Hepatocyte (in vitro differentiated cells): ENCODE measurements at places on chromosomes 3 and 15. TPM values are rescaled to one million over a fixed set of nuclear protein-coding genes. Genes with fewer than 3 reads are reported as not detected.
A peak's percentile ranks its signal among the peaks of the same experiment; 100 is the strongest.

GRCh38 chr3:113293348-113293747 is 82.0 kb downstream of the BOC start:
- no peak overlapping the region for H3K4me3 ChIP-seq
- H3K27ac ChIP-seq, result no peak overlapping the region
- DNase-seq, result no peak
- H3K4me1 ChIP-seq, result no peaks in the 10 kb centered on the region
- no peaks in the 10 kb centered on the region for H3K36me3 ChIP-seq
- H3K27me3 ChIP-seq, result no peaks in the 10 kb centered on the region

GRCh38 chr3:149233323-149233722 is 11.7 kb upstream of the CP start:
- H3K4me1 ChIP-seq, result no peaks in the 10 kb centered on the region
- no peak overlapping the region for H3K27ac ChIP-seq
- H3K27me3 ChIP-seq, result no peaks in the 10 kb centered on the region
- no peak overlapping the region for H3K4me3 ChIP-seq
- no peaks in the 10 kb centered on the region for H3K36me3 ChIP-seq
- no peak for DNase-seq

- no peaks in the 10 kb centered on the region for H3K27me3 ChIP-seq
- no peaks in the 10 kb centered on the region for H3K4me1 ChIP-seq
- peak; percentile 49 for DNase-seq
- H3K36me3 ChIP-seq, result no peaks in the 10 kb centered on the region
Observed at GRCh38 chr3:70308760-70309159, 3.7 kb downstream of the MDFIC2 start.

GRCh38 chr3:123405936-123406510 is 42.9 kb downstream of the ADCY5 start:
- no peak for DNase-seq
- H3K27ac ChIP-seq, result no peak overlapping the region
- no peaks in the 10 kb centered on the region for H3K27me3 ChIP-seq
- no peaks in the 10 kb centered on the region for H3K36me3 ChIP-seq

DNA sequence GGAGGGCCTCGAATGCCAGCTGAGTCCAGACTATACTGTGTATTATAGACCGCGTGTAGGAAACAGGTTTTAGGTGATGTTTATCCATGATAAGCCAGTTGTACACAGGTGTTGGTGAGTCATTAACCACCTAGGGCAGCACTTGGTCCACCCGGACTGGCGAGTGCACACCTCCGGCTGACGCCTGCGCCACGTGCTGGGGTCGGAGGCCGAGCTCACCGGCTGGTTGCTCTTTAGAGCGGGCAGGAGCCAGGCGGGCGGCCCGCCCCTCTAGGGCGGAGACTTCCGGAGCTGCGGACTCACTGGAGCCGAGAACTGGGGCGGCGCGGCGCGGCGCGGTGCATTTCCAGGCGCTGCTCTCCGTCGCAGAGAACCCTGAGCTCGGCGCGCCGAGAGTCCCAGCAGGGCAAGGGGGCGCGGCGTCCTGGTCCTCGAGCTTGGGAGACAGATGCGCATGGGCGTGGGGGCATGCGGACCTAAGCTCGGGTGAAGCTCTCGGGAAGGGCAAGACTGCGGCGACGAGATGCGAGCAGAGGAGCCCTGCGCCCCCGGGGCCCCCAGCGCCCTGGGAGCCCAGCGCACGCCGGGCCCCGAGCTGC is at the start of gene ESYT3:
TSS of gene ESYT3 (plus strand) at position 341 of the 599 bp plus-strand sequence. CDS start at position 524, 183 bp downstream.
- H3K27ac ChIP-seq, result no peak within 1 kb of the TSS
- no peaks in the 10 kb centered on the region for H3K4me1 ChIP-seq
- H3K4me3 ChIP-seq, result peak within 1 kb of the TSS; percentile 34
- no peaks in the 10 kb centered on the region for H3K36me3 ChIP-seq
- peak; percentile 88 for DNase-seq
- H3K27me3 ChIP-seq, result peaks cover 47% of the 10 kb centered on the region

DNA sequence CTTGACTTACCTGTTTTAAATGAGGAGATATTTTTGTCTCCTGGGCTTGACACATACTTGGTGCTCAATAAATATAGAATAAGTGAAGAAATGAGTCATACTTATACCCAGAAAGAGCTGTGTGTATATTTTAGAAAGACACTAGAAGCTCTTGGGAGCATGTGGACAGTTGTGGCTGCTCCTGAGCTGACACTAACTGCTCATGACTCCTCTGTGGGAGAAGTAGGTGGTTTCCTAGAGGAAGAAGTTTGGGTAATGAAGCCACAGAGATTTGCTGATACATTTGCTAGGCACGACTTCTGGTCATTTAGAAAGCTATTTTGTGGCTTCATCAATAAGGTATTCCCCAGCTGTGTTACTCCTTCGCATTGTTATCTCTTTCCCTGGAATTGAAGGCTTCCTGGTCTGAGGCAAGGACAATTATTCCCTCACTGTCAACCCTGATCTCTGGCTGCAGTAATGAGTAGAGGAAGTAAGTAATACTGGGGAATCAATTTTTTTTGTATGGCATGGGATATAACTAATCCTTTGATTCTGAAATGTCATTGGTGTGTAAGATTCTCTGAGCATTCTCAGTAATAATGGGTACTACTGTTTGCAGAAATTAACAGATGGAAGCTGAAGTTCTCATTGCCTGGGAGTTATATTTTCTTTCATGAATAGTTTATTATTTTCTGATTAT is 79.6 kb upstream of the DCBLD2 start:
- no peak overlapping the region for H3K4me3 ChIP-seq
- H3K4me1 ChIP-seq, result peaks cover 5% of the 10 kb centered on the region
- no peak for DNase-seq
- H3K27me3 ChIP-seq, result no peaks in the 10 kb centered on the region
- H3K27ac ChIP-seq, result no peak overlapping the region

DNA sequence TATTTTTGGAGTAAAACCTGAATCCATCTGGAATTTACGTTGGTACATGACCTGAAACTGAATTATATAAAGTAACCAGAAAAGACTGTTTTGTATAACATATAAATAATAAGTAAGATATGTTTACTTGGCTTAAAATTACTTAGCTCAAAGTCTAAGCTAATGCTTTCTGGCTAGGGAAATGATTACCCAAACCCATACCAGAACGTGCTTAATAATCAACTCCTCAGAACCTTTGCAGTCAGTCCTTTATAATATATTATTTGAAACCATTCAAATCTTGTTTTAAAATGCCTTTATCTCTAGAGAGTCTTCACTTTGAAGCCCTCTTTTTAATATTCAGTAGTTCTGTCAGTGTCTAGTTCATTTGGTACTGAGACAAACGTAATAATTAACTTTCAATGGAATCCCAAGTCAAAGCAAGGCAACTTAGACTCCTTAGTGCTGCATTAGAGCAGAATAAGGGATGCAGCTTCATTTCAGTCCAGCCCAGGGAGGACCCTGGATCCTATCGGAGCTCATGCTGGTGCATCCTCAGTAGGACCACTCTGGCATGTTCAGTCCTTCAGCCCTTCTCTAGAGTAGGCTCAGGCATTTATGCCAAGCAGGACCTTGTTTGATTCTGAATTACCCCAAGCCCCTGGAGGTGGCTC is 81.6 kb downstream of the MME start:
- no peak for DNase-seq
- no peaks in the 10 kb centered on the region for H3K27me3 ChIP-seq
- H3K4me3 ChIP-seq, result no peak overlapping the region

GRCh38 chr15:57235873-57236272 is 140.4 kb upstream of the CGNL1 start:
- H3K36me3 ChIP-seq, result no peaks in the 10 kb centered on the region
- no peaks in the 10 kb centered on the region for H3K27me3 ChIP-seq
- H3K27ac ChIP-seq, result peak overlapping the region; percentile 44
- H3K4me3 ChIP-seq, result no peak overlapping the region

- no peaks in the 10 kb centered on the region for H3K36me3 ChIP-seq
- no peaks in the 10 kb centered on the region for H3K4me1 ChIP-seq
- DNase-seq, result no peak
- H3K27me3 ChIP-seq, result peaks cover 5% of the 10 kb centered on the region
- H3K27ac ChIP-seq, result peak overlapping the region; percentile 67
- no peak overlapping the region for H3K4me3 ChIP-seq
Observed at GRCh38 chr3:10855871-10856662, 40.0 kb downstream of the SLC6A11 start.

DNA sequence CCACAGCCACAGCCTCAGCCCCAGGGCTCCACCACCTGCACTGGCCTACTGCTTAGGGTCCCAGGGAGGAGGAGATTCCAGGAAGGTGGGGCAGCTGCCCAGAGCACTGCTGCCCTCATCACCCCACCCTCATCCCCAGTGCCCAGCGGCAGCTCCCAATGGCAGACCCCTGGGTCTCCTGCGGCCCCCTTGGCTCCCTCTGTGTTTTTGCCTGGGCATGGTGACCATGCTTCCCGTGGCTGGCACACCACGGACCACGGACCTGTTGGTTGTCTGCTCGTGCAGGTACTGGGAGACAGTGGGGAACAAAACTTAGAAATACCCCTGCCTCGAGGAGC is 2.7 kb downstream of the CHST13 start:
- H3K27ac ChIP-seq, result no peak overlapping the region
- H3K27me3 ChIP-seq, result peaks cover 10% of the 10 kb centered on the region
- H3K36me3 ChIP-seq, result no peaks in the 10 kb centered on the region
- DNase-seq, result no peak
- H3K4me3 ChIP-seq, result no peak overlapping the region
- H3K4me1 ChIP-seq, result peaks cover 48% of the 10 kb centered on the region

GRCh38 chr3:36677331-36678007 is 86.9 kb downstream of the DCLK3 start:
- no peaks in the 10 kb centered on the region for H3K27me3 ChIP-seq
- H3K4me1 ChIP-seq, result no peaks in the 10 kb centered on the region
- no peaks in the 10 kb centered on the region for H3K36me3 ChIP-seq
- no peak overlapping the region for H3K27ac ChIP-seq

DNA sequence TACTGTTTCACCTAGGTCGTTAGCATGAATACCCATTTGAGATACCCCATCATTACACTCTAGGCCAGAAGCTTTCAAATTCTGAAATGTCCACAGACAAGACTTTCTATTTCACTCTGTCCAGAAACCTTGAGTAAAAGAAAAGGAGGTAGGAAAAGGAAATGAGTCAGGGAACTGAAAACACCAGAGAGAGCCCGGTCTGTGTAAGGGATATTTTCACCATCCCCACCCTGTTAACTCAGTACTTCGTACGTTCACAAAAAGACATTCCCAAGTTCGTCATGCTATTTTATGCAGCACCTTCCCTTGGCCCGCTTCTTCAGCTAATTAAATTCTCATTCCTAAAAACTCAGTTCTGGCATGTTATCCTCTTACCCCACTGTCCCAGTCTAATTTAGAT is 89.4 kb upstream of the SOX2 start:
- no peak overlapping the region for H3K4me3 ChIP-seq
- no peaks in the 10 kb centered on the region for H3K4me1 ChIP-seq
- no peaks in the 10 kb centered on the region for H3K27me3 ChIP-seq
- no peak overlapping the region for H3K27ac ChIP-seq
- DNase-seq, result no peak

- H3K27me3 ChIP-seq, result no peaks in the 10 kb centered on the region
- DNase-seq, result no peak
- no peaks in the 10 kb centered on the region for H3K4me1 ChIP-seq
- no peak overlapping the region for H3K27ac ChIP-seq
- no peak overlapping the region for H3K4me3 ChIP-seq
- H3K36me3 ChIP-seq, result no peaks in the 10 kb centered on the region
Observed at GRCh38 chr3:55128225-55128823, 200.5 kb upstream of the LRTM1 start.

GRCh38 chr3:37521429-37521828 is 340.3 kb upstream of the CTDSPL start:
- H3K27ac ChIP-seq, result peak overlapping the region; percentile 84
- DNase-seq, result peak; percentile 29
- peaks cover 9% of the 10 kb centered on the region for H3K4me1 ChIP-seq

DNA sequence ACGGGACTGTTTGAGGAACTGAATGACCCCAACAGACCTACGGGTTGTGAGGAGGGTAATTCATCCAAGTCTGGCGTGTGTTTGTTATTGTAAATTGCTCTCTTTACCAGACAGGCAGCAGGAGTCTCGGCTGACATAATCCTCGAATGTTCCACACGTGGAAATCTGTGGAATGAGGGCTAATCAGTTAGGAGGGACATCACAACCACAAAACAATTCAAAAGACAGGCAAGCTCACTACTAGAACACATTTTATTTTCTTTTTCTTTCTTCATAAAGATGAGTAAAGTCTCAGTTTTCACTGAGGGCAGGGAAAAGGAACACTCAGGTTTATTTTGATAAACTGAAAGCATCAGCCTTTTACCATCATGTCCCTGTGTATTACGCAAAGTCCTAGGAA is 53.8 kb downstream of the GRK7 start:
- no peak overlapping the region for H3K4me3 ChIP-seq
- no peak overlapping the region for H3K27ac ChIP-seq
- no peak for DNase-seq
- H3K36me3 ChIP-seq, result no peaks in the 10 kb centered on the region

DNA sequence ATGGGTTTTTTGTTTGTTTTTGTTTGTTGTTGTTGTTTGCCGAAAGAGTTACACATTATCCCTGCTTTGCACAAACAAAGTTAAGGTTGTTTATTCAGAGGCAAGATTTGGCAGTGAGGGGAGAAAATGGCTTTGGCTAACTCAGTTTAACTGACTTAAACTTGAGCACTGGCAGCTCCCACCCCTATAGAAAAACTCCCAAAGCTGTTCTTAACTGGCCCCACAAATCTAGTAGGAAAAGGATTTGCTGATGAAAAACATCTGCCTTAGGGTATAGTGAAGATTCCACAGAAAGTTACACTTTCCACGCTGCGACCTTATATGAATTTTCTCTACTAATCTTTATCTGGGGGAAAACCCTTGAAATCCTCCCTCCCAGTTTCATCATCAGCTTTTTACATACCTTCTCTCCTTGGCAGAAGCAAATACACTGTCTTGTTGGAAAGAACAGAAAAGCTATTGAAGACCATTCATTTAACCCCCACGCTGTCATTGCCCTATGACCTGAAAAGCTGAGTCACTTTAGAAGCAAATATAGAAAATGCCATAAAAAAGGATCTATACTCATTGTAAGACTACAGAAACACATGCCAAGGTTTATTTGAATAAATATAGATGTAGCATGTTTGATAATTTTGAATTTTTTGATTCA is 551.7 kb downstream of the NR2F2 start:
- no peak overlapping the region for H3K27ac ChIP-seq
- H3K4me1 ChIP-seq, result no peaks in the 10 kb centered on the region
- H3K4me3 ChIP-seq, result no peak overlapping the region
- no peaks in the 10 kb centered on the region for H3K27me3 ChIP-seq
- DNase-seq, result no peak

- H3K27me3 ChIP-seq, result no peaks in the 10 kb centered on the region
- H3K27ac ChIP-seq, result no peak overlapping the region
- DNase-seq, result no peak
- H3K4me3 ChIP-seq, result no peak overlapping the region
Observed at GRCh38 chr15:50260969-50261496, 4.5 kb downstream of the HDC start.

TMEM207 gene
- total RNA-seq, result 2.1 and 2.9 TPM in 2 replicates

OXTR gene
- total RNA-seq, result 1.6 and 1.9 TPM in 2 replicates

SCN5A gene
- total RNA-seq, result 0.48 and 1.3 TPM in 2 replicates

RASGRP1 gene
- 0.53 and 2.4 TPM in 2 replicates for total RNA-seq

CERS3 gene
- 0.53 and 2.5 TPM in 2 replicates for total RNA-seq

SATB1 gene
- total RNA-seq, result 26.4 and 30.7 TPM in 2 replicates

FBXW12 gene
- total RNA-seq, result not detected in 2 replicates

VIPR1 gene
- total RNA-seq, result 12.2 and 19.2 TPM in 2 replicates

SLC12A1 gene
- not detected in 2 replicates for total RNA-seq

WWTR1 gene
- 54.7 and 55.8 TPM in 2 replicates for total RNA-seq
